ENCODE measurements at places on chromosomes 12 and 14. TPM values are rescaled to one million over a fixed set of nuclear protein-coding genes. Genes with fewer than 3 reads are reported as not detected.
A peak's percentile ranks its signal among the peaks of the same experiment; 100 is the strongest.

- no peak for DNase-seq
Observed at GRCh38 chr14:101037021-101037817, 133.7 kb upstream of the RTL1 start.

- DNase-seq, result no peak
Observed at GRCh38 chr12:131468206-131468605, 242.7 kb upstream of the SFSWAP start.

GRCh38 chr14:25122211-25122610 is 72.3 kb upstream of the STXBP6 start:
- DNase-seq, result peak; percentile 47

DNA sequence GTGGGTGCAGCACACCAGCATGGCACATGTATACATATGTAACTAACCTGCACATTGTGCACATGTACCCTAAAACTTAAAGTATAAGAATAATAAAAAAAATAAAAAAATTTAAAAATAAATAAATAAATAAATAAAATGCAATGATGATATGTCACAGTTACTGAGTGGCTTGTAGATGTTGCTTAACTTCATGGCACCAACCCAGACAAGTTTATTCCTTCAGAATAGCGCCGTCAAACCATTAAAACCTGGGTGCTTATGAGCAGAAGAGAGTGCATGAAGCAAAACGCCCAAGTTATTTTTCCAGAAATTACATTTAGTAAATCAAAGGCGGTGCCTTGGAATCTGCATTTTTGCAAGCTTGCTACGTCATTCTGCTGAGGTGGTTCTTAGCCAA is 417.9 kb downstream of the AEBP2 start:
- no peak for DNase-seq

- peak; percentile 18 for DNase-seq
Observed at GRCh38 chr12:23950210-23950774, 822 bp upstream of the SOX5 start.

The TOMM20L gene
- total RNA-seq, result not detected

Data from fibroblast of villous mesenchyme (primary cell).